ENCODE measurements at places on chromosomes 1 and 21.

GRCh38 chr1:162223488-162223887 lies 153.2 kb downstream of the SPATA46 start:
- no peak for DNase-seq

DNA sequence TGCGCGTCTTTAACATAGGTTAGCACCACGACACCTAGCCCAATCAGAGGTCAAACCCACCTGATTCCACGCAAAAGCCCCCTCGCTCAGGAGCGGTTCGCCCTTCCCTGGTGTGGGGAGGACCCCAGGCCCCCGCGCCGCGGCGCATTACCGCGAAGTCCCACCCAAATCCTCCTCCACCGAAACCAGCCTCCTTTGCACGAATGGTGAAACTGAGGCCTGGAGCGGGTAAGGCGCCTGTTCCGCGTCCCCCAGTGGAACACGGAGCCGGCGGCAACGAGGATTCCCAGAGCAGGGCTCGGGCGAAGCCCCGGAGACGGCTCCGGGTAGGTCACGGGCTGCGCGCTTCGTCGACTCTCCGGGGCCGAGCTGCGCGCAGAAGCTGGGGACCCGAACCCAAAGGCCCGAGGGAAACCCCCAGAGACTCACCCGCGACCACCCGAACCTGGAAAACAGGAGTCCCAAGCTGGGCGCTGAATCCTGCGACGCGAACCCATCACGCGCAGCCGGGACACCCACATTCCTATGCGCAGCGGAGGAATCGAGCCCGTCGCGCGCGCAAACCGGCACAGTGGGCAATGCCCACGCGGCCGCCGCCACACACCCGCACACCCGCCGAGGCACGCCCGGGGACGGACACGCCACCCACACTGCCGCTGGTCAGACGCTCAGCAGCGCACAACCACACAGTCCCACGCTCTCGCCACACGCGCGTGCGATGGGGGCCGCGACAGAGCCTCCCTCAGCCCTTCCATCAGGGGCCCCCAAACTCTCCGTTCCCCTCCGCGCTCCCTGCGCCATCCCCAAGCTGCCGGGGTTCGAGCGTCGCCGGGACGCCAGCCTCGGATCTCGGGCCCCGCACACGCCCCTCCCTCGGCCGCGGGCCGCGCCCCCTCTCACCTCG lies 507 bp downstream of the GLIS1 start:
- no peak for DNase-seq

DNA sequence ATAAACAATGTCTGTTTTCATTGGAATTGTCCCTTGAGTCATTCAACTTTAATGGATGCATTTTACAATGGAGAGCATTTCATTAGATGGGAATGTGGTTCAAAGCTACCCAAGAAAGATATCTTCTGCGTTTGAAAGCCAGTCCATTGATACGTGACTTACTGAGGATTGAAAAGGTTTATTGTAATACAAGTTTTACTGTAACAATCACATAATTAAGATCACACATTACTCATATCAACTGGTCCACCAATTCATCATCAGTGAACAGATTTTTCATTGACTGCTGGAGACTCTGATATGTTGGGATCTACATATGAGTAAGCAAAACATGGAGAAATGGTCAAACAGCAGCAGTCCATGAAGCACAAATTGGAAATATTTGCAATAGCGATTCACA lies 32.8 kb downstream of the KRTAP24-1 start:
- no peak for DNase-seq

- DNase-seq = no peak
These were observed 86.1 kb upstream of the CD53 start for GRCh38 chr1:110786802-110787327.

DNA sequence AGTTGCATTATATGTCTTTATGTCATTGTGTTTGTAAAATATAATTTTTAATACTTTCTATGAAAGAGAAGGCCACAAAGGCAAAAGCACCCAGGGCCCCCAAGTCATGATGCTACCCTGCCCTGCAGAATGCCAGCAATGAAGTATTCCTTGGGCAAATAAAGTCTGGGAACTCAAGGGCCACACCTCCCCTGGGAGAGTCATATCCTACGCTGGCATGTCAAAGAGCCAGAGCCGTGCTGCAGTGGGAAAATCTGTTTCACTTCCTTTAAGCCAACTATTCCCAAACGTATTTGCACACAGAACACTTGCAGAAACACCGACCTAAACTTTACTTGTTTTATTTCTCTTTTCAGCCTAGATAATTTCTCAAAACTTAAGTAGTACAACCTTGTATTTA lies 98.4 kb upstream of the KAZN start:
- no peak for DNase-seq

DNA sequence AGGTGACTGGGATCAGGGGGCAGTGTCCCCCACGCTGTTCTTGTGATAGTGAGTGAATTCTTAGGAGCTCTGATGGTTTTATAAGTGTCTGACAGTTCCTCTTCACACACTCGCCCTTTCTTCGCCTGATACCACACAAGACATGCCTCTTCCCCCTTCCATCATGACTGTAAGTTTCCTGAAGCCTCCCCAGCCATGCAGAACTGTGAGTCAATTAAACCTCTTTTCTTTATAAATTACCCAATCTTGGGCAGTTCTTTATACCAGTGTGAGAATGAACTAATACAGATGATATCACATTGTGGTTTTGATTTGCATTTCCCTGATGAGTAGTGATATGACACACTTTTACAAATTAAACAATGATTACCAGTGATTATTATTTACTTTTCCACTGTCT lies 229.9 kb downstream of the AKT3 start:
- DNase-seq = no peak

GRCh38 chr1:202272103-202272845 lies 69.5 kb downstream of the UBE2T start:
- no peak for DNase-seq

GRCh38 chr1:18764362-18764761 lies 95.1 kb downstream of the TAS1R2 start:
- DNase-seq = no peak
